Suprapubic skin (tissue), 4 donors: ENCODE measurements at places on chromosomes 1 and 21. TPM values are rescaled to one million over a fixed set of nuclear protein-coding genes. Genes with fewer than 3 reads are reported as not detected.

Gene ERICH3
- total RNA-seq: not detected

DNA sequence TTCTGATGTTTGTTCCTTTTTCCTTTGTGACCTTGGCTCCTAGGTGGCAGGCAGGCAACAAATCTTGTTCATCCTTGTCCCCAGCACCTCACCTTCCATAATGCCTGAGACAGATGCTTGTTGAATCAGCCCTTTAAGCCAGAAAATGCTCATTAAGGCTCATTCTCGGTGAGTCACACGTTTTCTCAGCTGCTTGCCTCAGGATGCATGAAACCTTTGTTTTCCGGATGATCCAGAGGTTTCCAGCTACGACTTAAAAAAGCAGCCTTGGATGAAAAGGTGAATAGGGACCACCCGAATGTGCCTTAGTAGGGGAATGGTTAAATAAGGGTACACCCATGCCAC, 4.6 kb upstream of the ATP13A2 start:
- no peak for DNase-seq

- DNase-seq: no peak
Observed at GRCh38 chr1:8338526-8339202, 20.8 kb downstream of the SLC45A1 start.

GRCh38 chr1:177629526-177629925, 340.3 kb downstream of the SEC16B start:
- DNase-seq: no peak

Gene PRUNE1
- 16.5 TPM for total RNA-seq

DNA sequence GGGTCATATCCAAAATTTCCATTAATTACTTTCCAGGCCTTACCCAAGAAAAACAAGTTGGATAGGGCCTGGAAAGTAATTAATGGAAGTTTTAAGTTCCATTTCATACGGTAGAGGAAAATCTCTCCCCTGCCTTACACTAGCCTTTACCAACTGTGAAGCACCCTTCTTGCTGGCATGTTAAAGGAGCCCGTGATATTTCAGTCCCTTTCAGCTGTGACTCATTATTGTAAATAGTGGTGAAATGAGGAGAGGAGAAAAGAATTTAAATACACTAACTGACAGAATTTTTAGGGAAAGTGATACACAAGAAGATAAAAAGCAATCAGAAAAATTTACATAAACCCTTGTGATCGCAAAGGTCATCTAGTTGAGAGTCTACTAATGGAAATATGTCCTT, 20.3 kb upstream of the KAZN start:
- no peak for DNase-seq

DNA sequence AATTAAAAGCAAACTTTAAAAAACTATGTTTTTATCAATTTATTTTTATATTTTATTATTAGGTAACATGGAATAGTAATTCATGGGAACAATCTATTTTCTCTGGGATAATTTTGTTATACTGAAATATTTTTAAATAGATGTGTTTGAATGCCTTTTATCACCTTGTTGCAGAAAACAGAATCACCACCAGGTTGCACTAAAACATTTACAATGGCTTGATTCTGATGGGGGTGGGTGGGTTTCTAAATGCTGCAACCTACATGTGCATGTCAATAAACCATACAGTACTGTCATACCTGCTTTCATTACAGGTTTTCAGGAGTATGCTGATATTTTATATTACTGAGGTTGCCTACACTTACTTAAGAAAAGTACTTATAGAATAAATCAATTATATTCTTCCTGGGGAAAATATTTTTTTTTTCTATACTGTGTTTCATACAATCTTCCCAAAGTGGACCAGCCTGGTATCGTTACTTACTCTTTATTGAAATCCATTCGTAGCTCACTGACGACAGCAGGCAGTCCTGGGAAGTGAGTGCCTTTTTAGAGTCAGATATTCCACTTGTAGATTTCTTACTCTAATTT, 132.8 kb downstream of the PTPRC start:
- DNase-seq: no peak

GRCh38 chr1:41812051-41812450, 106.7 kb downstream of the HIVEP3 start:
- no peak for DNase-seq

- DNase-seq: no peak
Observed at GRCh38 chr1:14487671-14488070, 110.8 kb upstream of the KAZN start.

Gene OR2T5
- not detected for total RNA-seq

- no peak for DNase-seq
Observed at GRCh38 chr1:14500041-14500440, 98.4 kb upstream of the KAZN start.

GRCh38 chr1:145868232-145868631, 9.4 kb upstream of the PIAS3 start:
- DNase-seq: no peak

- DNase-seq: no peak
Observed at GRCh38 chr1:98402860-98403259, 258.7 kb upstream of the SNX7 start.

- DNase-seq: no peak
Observed at GRCh38 chr1:94316836-94317789, 79.7 kb upstream of the ARHGAP29 start.

DNA sequence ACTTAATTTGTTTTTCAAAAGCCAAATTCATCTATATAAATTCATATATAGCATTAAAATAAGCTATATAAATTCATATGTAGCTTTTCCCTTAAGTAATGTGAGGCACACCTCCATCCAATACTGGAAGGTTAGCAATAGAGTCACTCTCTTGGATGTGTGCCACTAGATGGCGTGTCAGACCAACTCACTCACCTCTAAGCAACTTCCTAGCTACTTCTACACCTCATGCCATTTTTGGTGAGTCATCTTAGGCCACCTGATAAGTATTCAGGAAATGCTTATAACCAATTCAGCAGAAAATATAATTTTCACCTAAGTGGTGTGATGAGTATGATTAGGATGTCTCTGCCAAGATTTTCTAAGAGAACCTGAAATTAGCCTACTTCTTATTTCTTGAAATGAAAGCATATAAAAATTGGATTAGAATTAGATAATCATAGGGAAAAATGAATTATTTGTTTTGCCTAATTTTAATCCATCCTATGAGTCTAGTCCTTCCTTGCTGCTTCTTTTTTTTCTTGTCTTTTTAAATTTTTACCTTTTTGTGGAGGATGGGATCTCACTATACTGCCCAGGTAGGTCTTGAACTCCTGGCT, 34.4 kb upstream of the TADA1 start:
- no peak for DNase-seq

DNA sequence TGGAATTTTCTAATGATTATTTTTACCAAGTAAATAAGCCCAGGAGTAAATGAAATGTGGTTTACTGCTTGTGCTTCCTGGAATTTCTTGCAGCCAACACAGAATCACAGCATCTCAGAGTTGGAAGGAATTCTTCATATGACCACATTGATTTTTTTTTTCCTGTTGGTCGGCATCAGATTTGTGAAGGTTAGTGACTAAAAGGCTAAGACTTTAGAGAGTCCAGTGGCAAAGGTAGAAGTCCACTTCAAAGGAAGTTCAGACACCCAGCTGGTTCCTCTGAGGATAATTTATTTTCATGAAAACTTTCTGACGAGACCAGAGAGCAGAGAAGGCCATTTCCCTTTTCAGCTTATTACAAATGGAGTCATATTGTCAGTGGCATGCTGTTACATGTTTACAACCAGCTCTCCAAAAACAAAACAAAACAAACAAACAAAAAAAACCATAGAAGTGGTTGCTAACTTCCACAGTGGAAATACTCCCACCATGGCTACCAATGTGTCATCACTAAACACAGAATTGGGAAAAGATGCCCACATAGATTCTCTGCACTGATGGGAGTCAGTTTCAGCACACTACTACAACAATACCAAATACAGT, 77.2 kb upstream of the CDC42BPA start:
- no peak for DNase-seq

DNA sequence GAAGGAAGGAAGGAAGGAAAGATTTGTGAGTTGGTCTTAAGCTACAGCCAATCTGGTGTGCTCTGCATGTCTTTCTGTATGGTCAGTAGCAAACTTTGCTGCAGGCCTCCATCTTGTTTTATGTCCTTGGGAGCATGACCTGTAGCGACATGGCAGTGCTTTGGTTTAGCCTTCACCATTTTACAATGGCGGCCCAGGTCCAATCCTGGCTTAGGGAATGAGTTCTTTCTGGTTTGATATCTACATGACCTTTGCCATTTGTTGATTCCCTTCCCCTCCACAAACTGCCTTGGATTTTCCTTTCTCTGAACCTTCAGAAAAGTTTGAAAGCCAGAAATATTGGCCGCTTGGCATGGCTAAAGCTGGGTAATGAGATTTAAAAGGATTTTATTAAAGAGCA, 30.5 kb upstream of the TSPEAR start:
- peak; percentile 13 for DNase-seq

GRCh38 chr1:203772836-203773235, 7.9 kb downstream of the LAX1 start:
- no peak for DNase-seq

- no peak for DNase-seq
Observed at GRCh38 chr1:202152399-202152798, 7.9 kb upstream of the ARL8A start.

Gene IL10RB
- 23.4 TPM for total RNA-seq

GRCh38 chr21:17590430-17590829, 22.3 kb downstream of the BTG3 start:
- no peak for DNase-seq

DNA sequence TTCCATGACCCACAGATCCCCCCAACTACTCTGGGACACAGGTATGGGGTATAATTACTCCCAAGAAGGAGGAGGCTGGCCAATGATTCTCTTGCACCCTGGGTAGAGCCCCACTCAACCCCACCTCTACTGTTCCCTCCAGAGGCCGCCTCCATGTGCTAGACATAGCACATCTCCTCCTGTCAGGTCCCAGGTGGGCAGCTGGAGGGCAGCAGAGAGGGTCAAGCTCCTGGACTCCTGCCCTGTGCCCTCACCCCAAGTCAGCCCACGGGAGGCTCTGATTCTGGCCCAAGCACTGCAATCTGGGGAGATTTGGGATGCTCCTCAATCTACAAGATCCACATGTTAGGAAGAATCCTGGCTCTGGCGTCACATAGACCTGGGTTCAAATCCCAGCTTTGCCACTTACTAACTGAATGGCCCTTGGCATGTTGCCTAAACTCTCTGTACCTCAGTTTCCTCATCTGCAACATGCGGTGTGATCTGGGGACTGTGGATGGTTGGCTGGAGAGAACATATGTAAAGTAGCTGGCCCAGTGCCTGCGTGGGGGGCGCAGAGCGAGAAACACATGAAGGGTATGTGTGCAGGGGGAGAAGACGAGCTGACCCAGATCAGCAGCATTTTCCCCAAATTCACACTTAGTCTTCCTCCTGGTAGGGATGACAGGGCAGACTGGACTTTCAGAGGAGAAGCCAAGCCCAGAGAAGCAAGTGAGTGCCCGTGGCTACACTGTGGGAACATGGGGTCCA, 23.2 kb downstream of the TNNT2 start:
- no peak for DNase-seq

Gene GRHL3
- 138 TPM for total RNA-seq

GRCh38 chr1:11031624-11032262, 15.3 kb downstream of the MASP2 start:
- peak; percentile 31 for DNase-seq

Gene HTR6
- not detected for total RNA-seq

DNA sequence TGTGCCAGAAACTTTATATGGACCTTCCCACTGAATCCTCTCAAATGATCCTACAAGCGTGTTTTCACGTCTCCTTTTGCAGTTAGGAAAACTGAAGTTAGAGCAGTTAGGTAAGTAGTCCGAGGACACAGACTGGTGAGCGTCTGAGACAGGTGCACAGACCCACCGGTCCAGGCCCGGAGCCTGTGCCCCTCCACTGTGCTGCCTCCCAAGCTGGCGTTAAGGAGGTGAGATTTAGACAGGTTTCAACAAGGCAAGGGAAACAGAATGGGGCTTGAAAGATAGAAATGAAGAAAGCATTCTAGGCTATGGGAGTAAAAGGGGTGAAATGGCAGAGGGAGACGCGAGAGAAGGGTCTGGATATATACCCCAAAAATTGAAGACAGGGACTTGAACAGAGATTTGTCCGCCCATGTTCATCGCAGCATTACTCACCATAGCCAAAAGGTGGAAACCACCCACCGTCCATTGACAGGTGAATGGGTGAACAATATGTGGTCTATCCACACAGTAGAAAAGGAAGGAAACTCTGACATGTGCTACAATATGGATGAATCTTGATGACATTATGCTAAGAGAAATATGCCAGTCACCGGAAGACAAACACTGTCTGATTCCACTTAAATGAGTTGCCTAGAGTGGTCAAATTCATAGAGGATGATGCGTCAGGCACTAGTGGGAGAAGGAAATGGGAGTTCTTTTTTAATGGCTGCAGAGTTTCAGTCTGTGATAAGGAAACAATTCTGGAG, 15.7 kb upstream of the PKP1 start:
- peak; percentile 68 for DNase-seq

GRCh38 chr1:62589321-62589720, 8.0 kb upstream of the ANGPTL3 start:
- DNase-seq: no peak

GRCh38 chr1:212291505-212292134, 6.4 kb downstream of the PPP2R5A start:
- DNase-seq: no peak

Gene CYP4Z1
- 0.81 TPM for total RNA-seq

Gene MLLT11
- 1.5 TPM for total RNA-seq

DNA sequence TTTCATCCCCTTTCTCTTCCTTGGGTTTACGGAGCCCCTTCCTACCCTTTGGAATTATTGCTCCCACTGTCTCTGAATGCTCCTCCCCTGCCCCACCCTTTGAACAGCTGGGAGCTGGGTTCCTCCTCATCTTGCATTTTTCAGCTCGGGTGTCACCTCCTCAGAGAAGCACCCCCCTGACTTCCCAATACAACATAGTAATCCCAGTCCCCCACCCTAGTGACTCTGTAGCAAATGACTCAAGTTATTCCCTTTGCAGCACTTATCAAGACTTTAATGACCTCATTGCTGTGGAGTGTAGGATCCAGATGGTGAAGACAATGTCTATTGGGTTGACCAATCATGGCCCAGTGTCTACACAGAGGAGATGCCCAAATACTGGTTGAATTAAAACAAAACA, 8.9 kb upstream of the VWA5B1 start:
- no peak for DNase-seq

Gene SLAMF7
- total RNA-seq: 2.1 TPM

Gene CELA2B
- total RNA-seq: not detected

Gene KAZN
- total RNA-seq: 29.9 TPM

Gene KRTAP19-3
- 41.5 TPM for total RNA-seq

DNA sequence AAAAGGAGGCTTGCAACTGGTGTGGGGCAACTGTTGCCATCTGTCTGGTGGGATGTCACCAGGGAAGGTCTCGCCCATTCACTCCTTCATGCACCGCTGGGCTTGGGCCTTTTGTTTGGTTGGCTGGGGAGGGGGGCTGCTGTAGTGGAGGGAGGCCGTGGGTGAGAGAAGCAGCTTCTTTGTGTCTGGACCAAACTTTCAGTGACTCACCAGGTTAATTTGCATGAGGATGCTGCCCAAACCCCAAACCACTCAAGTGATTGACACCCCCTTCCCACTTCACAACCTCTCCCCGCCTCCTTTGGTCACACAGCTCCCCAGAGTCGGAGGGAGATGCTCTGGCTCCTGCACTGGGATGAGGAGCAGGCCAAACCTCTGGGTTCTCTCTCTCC, 19.7 kb downstream of the BTG2 start:
- DNase-seq: no peak

GRCh38 chr1:171799166-171799565, 17.7 kb downstream of the METTL13 start:
- DNase-seq: no peak

- no peak for DNase-seq
Observed at GRCh38 chr21:31455506-31455905, 111.4 kb upstream of the TIAM1 start.
